RKO (cell line): ENCODE measurements at places on chromosomes 2 and 18.

DNA sequence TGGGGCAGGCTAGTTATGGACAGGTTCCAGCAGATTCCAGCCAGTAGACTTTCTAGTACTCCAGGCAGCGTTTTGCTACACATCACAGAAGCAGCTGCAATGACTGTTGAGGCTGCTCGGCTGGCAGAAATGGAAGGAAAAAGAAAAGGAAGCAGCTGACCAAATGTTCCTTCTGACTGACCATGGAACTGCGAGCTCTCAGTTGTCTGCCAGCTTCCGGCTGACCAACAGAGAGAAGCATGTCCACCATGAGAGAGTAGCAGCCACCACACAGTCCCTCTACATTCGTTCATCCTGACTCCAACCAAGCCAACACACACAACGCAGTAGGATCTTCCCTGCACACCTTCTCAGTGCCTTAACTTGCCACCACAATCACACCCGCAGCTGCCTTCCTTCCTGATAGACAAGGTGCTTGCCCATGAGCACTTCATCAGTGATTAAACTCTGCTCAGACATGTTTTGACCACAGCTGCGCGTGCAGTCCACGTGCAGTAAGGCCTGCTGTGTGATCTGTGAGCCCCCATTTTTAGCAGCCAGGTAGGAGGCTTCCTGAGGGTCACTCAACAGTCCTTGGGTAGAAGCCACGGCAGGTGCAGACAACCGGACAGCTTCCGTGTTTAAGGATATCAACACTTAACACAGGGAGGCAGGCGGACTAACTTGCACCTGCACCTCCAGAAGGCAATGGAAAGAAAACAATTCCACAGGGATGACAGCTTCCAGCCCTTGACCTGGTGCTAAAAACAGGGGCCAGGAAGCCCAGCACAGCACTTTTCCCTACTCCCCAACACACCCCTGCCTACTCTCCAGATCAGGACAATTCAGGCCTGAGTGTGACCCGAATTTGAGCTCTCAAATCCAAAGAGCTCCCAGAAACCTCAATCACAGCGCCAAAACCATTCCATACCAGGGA, 996 bp downstream of the TGFBRAP1 start:
- DNase-seq = peak; percentile 32

DNA sequence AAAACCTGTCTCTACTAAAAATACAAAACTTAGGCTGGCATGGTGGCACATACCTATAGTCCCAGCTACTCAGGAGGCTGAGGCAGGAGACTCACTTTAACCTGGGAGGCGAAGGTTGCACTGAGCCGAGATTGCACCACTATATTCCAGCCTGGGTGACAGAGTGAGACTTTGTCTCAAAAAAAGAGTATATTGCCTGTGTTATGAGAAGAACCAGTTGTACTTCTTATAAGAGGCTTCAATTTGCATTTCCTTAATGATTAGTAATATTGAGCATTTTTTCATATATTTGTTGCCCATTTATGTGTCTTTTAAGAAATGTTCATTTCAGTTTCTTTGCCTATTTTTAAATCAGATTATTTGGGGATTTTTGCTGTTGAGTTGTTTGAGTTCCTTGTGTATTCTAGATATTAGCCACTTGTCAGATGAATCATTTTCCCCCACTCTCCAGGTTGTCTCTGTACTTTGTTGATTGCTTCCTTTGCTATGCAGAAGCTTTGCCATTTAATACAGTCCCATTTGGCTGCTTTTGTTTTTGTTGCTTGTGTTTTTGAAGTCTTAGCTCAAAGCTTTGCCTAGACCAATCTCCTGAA, 75.8 kb upstream of the LRPPRC start:
- DNase-seq = no peak

GRCh38 chr2:111032721-111033429, 87.8 kb upstream of the BCL2L11 start:
- peak; percentile 22 for DNase-seq

GRCh38 chr2:49948091-49948490, 793.8 kb upstream of the FSHR start:
- DNase-seq = no peak

DNA sequence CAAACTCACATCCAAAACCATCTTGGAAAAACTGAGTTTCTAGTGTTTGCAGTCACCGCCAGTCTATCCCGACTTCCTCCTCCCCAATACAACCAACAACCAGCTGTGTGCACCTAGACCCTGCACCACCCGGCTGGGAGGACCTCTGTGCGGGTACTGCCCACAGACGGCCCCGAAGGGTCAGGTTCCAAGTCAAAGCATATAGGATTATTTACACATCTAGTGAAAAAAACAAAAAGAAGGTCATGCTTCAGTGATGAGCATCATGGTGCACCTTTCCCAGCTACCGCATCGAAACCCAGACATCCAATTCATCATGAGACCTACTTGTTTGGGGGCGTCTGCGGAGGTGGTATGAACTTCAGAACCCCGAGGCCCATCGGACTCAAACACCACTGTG, 124.8 kb downstream of the ZNF516 start:
- no peak for DNase-seq

GRCh38 chr2:19141234-19142004, 217.0 kb downstream of the OSR1 start:
- no peak for DNase-seq

- no peak for DNase-seq
Observed at GRCh38 chr2:152200101-152200500, 24.5 kb upstream of the STAM2 start.

GRCh38 chr18:58671632-58672564, 633 bp downstream of the MALT1 start:
- DNase-seq = peak; percentile 40

DNA sequence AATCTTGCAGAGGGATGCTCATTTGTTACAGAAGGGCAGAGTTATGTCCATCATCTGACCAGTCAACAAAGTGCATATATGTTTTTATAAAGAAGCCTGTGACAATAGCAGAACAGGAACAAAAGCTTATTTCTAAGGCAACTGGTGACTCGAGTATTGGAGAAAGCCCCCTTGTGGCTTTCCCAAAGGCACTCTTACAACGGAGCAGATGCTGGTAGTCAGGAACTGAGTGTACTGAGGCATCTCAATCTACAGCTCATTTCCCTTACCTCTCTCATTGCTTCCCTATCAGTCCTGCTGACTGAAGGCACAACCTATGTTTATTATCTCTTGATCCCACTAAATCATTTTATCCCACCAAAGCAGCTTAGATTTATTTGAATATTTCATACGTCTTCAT, 557.1 kb upstream of the CHAC2 start:
- DNase-seq = peak; percentile 2

GRCh38 chr2:17538022-17538843, 2.3 kb upstream of the VSNL1 start:
- no peak for DNase-seq
